ENCODE measurements at places on chromosomes 1 and 21.

- DNase-seq, result no peak
Observed at GRCh38 chr1:109255097-109255651, 5.8 kb downstream of the CELSR2 start.

GRCh38 chr1:205451202-205451601 is 4.6 kb downstream of the BLACAT1 start:
- DNase-seq, result no peak

GRCh38 chr1:193123751-193124150 is 1.9 kb downstream of the CDC73 start:
- no peak for DNase-seq

GRCh38 chr1:217881131-217881543 is 250.0 kb downstream of the SPATA17 start:
- DNase-seq, result no peak

DNA sequence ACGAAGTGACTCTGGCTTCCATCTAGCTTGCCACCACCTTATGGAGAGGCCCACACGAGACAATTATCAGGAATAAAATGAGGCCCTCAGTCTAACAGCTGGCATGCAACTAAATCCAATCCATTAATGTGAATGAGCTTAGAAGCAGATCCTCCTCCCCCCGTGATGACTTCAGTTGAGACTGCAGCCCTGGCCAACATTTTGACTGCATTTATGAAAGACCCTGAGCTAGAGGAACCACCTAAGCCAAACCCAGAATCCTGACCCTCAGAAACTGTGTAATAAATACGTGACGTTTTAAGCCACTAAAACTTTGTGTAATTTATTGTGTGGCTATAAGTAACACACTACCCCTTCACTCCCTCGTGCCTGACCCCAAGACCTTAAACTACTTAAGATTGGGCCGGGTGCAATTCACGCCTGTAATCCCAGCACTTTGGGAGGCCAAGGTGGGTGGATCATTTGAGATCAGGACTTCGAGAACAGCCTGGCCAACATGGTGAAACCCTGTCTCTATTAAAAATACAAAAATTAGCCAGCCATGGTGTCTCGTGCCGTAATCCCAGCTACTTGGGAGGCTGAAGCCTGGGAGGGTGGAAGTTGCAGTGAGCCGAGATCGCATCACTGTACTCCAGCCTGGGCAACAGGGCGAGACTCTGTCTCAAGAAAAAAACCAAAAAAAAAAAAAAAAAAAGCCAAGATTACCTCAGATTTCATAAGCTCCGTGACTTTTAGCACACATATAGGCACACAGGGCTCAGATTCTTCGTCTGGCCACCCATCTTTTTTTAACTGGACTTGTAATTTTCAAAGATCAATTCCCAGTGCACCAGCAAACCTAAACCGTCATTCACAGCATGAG is 72.5 kb downstream of the ENAH start:
- DNase-seq, result no peak

DNA sequence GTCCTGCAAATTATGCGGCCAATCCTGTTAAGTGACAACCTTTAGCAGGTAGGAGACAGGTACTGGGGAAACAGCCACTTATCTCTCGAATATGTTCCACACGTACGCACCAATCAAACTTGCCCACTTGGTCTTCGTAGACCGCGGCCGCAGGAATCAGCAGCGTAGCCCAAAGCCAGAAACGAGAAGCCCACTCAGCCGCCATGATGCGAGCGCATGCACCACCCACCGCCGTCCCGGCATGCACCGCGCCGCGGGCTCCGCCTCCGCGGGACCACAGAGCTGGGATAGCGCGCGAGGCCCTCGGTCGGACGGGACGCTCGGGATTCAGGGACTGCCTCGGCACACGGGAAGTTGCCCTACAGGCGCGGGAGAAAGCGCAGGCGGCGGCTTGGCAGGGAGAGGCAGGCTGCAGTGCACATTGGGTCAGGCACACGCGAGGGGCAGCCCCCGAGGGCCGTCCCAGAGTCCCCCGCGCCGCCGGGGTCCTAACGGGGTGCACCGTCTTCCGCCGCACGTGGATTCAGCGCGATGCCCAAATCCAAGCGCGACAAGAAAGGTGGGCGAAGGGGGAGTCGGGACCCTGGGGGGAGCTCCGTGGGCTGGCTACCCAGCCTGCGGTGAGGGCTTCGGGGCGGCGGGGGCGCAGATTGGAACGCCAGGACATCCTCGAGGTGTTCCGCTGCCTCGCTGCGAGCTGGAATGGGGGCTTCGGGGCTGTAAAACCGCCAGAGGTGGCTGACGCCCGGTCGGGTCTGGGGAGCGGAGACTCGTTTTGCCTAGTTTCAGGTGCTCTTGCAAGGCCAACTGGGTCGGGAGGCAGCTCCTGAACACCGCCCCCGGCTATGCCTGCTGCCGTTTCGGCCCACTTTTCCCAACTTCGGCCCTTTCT is at the start of the genes EMC1 and MRTO4:
TSS of gene EMC1 (minus strand) at position 220 of the 892 bp plus-strand sequence. CDS start at position 205, 15 bp downstream.
TSS of gene MRTO4 (plus strand) at position 501 of the 892 bp plus-strand sequence. CDS start at position 532, 31 bp downstream.
- peak; percentile 80 for DNase-seq

DNA sequence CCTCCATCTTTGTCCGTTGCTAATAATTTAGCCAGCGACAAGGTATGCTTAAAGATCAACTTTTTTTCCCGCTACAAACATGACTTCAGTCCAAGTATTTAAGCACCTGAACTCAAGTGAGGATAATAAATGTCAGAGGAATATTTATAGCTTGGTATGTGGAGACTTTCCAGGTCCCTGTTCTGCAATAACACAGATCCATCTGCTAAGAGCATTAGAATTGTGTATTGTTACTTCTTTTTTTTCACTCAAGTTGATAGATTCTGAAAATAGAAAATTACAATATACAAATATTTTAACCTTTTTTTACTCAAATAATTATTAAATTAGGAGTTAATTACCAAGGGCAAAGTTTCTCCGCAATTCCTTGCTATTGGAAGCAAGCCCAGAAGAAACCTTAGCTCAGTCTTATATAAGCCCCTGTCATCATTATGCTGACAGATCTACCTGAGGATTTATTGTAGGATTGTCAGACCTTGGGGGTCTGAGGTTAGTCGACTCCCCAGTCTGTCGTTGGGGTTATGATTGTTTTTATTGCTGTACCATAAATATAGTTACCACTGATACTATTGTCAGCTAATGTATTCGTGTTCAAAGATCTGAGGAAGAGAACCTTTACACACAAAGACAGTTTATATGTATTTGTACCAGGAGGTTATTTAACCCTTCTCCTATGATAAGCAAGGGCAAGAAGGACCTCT is 337.9 kb downstream of the TBX15 start:
- DNase-seq, result no peak

GRCh38 chr1:183021405-183022201 is 1.6 kb upstream of the LAMC1 start:
- no peak for DNase-seq

DNA sequence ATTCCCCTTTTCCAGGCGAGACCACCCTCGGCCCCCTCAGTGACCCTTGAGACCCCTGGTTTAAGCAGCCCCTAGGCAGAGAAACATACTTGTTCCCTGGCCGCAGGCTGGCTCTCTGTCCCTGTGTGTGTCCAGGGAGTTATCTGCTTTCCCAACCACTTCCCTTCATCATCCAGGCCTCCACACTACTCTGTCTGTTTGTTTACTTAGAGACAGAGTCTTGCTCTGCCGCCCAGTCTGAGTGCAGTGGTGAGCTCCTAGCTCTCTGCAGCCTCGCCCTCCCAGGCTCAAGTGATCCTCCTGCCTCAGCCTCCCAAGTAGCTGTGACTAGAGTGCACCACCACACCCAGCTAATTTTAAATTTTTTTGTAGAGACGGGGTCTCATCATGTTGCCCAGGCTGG is 5.8 kb upstream of the VWA1 start:
- DNase-seq, result no peak

Data from HFFc6 (cell line).